ENCODE measurements at places on chromosomes 5 and 9.

DNA sequence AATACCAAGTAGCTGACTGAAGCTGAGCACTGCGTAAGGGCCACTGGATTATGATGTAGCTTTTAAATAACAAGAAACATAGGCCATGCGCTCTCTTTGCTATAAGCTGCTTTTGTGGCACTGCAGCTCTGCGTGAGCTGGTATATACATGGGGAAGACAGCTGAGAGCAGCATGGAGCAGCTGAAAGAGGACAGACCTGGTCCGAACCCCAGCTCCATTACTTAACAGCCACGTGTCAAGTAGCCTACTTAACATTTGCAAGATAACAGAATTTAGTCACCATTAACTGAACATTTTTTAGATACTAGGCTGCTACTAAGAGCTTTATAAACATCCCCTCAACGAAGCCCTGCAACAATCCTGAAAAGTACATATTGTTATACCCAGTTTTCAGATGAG, 69.3 kb downstream of the PTPN3 start:
- DNase-seq = no peak

DNA sequence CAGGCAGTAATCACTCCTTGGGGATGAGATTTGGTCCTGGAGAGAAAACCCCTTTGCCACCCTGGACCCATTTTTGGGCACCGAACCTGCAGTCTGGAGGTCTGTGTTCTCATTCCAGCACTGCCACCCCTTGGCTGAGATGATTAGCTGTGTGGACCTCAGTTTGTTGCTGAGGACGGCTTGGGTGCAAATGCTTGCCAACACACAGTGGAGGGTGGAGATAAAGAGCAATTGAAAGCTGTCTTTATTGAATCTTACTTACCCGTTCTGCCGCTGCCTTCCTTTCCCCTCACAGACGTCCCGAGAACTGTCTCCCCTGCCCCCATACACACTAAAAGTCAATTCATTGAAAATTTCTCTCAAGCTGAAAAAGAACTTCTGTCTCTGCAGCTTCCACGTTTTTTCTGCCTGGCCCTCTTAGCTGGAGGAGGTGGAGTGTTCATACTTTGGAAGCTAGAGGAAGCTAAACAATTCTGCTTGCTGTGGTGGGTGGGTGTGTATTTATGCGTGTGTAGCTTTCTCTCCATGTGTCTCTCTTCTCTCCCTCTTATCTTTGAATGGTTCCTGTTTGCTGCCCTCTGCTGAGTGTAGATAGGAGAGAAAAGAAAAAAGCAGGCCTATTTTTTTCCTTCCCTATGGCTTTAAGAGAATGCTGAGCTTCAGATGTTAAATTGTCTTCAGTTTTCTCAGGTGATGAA, 6.6 kb downstream of the GALNT10 start:
- no peak for DNase-seq

- DNase-seq = no peak
Measured at GRCh38 chr9:38417003-38417945, 7.0 kb downstream of the IGFBPL1 start.

- no peak for DNase-seq
Measured at GRCh38 chr5:77360381-77360780, 131.7 kb downstream of the WDR41 start.

DNA sequence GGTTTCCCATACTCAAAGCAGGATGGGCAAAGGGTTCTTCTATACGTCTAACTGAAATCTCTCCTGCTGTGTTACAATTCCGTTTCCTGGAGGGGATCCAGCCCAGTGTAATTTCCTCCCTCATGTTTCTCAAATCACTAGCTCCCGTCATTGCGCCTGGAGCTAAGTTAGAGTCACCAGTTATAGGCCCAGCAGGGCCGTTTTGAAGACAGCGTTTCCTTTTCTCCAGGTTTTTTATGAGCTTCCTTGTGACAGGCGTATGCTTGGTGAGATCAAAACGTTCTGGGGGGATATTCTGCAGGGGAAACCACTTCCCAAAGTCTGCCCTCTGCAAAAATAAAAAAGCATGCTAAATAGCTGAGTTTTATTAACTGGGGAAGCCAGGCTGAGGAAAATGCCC, 53.0 kb upstream of the WWC1 start:
- DNase-seq = no peak

Data from omental fat pad (tissue), 4 donors.